Activated CD8-positive, alpha-beta T cell treated with anti-CD3 and anti-CD28 coated beads, Interleukin-2, amount 10 ng/mL, durations not matched to agents 7 days and 5 days (primary cell): ENCODE measurements at places on chromosomes 2 and 18. TPM values are rescaled to one million over a fixed set of nuclear protein-coding genes. Genes with fewer than 3 reads are reported as not detected.

CELF4 gene
- total RNA-seq = not detected

SLC23A3 gene
- 2.2 TPM for total RNA-seq

ZNF396 gene
- 0.32 TPM for total RNA-seq

RAB6C gene
- not detected for total RNA-seq

CSRNP3 gene
- not detected for total RNA-seq

ZCCHC2 gene
- 46.4 TPM for total RNA-seq

CAPN13 gene
- not detected for total RNA-seq

GRCh38 chr2:31956312-31956711, 54.5 kb downstream of the MEMO1 start:
- no peak for DNase-seq

- DNase-seq = no peak
Measured at GRCh38 chr2:197204519-197205250, 105.9 kb downstream of the ANKRD44 start.

- no peak for DNase-seq
Measured at GRCh38 chr2:186064507-186064906, 325.9 kb downstream of the FSIP2 start.

GRCh38 chr18:73787316-73787715, 360.3 kb downstream of the FBXO15 start:
- DNase-seq = no peak

GRCh38 chr2:98269274-98269673, 77.0 kb upstream of the CNGA3 start:
- peak; percentile 30 for DNase-seq

DNA sequence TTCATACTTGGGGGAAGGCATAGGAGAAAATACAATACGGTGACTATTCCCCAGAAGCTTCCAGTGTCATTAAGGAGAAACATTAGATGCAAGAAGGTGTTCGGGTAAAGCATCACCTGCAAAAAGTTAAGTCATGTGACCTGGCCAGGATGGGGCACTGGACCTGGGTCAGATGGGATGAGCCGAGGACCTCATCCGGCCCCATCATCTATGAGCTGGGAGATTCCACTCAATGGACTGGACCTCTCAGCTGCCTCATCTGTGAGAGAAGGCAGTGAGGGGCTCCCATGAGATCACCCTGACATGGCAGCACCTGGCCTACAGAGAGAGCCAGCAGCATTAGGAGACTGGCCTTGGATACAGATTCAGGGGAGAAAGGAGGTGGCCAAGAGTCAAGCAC, 111.4 kb upstream of the TEX51 start:
- no peak for DNase-seq

GRCh38 chr18:58241877-58242276, 197.9 kb downstream of the NEDD4L start:
- no peak for DNase-seq
